ENCODE measurements at places on chromosomes 11 and 22. TPM values are rescaled to one million over a fixed set of nuclear protein-coding genes. Genes with fewer than 3 reads are reported as not detected.

- no peak for DNase-seq
Measured at GRCh38 chr11:71171576-71171975, 80.8 kb downstream of the SHANK2 start.

- no peak for DNase-seq
Measured at GRCh38 chr11:110689306-110689705, 22.9 kb downstream of the ARHGAP20 start.

DNA sequence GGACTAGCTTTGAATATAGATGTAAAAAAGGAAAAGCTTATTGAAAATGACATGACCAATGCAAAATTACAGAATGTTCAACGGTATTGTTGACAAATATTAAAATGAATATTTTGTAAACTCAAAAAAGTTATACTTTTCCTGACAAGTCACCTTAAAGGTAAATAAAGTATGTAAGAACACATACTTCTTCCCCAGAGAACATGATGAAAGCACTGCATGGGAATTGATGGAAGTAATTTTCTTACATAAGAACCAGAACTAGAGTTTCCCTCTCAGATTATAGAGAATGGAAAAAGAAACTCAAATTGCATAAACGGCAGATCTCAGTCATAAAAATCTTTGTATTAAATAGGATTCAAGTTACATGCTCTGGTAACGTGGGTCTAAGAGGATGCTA lies at the start of gene OR4P4:
OR4P4 (plus strand) TSS at position 301 of the 400 bp plus-strand sequence.
- DNase-seq, result no peak

GRCh38 chr11:67704524-67704923 lies 30.1 kb upstream of the ALDH3B2 start:
- DNase-seq, result no peak

- no peak for DNase-seq
Measured at GRCh38 chr11:111520560-111520959, 6.0 kb downstream of the HOATZ start.

Gene KRTAP5-8
- total RNA-seq, result not detected

DNA sequence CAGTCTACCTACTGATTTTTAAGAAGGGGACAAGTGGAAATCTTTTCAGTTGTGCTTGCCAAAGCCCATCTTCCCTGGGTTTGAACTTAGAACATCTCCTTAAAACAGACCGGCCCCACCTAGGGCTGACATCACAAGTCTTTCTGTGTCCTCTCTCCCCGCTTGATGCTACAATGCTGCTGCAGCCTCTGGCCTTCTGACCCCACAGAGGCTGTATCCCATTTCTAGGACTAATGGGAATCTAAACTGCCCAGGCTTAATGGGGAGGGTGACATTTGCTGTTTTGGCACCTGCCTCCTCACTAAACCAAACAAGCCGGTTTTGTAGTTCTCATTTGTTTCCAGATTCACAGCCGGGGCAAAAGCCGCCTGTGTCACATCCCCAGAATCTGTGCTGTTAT lies 121.3 kb upstream of the CADM1 start:
- DNase-seq, result no peak

GRCh38 chr11:119729581-119729927 lies 554 bp upstream of the NECTIN1 start:
- DNase-seq, result no peak

DNA sequence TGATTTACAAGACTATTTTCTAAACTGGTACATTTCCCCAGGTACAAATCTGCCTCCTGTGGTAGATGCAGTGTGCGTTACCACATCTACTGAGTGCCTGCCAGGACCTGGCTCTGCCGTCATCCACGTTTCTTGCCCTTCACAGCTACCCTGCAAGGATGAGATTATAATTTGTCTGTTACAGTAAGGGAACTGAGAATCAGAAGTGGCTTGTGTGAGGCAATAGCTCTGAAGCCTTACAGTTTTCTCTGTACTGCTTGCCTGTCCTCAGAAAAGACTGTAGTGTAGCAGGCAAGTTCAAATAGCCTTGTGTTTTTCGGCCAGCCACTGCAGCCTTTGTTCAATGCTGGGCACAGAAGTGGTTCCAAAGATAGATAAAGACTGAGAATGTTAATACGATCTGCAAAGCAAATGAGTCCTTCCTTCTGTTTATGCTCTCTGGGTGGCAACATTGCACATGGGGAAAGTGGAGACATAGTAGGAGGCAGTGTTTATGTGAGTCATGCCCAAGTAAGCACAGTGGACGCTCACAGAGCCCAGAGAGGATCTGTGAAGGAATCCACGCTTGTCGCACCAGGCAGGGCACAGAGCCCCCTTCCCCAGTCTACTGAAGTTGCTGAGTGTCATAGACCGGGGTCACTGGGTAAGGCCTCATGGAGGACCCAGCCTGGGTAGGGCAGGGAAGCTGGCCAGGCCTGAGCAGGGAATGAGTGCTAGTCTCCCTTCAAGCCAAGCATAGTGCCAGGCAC lies 49.1 kb downstream of the MICAL2 start:
- DNase-seq, result no peak

- DNase-seq, result no peak
Measured at GRCh38 chr11:62687508-62688396, 1.6 kb downstream of the LRRN4CL start.

DNA sequence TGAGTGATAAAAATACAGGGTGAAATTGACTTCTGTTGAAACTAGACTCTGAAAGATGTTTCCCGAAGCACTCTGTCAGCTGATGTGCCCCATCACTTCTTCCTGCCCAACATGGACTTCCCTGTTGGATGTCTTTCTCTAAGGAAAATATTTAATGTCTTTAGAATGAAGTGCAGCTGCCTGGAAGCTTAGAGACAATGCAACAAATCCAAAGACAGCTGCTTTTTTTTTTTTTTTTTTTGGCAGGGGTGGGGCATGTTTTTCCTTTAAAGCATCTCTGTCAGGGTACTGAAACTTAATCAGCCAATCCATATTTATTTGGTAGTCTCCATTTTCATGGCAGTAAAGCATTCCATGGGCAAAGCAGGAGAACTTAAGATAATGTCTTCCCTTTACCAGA lies 5.9 kb downstream of the JAM3 start:
- no peak for DNase-seq

DNA sequence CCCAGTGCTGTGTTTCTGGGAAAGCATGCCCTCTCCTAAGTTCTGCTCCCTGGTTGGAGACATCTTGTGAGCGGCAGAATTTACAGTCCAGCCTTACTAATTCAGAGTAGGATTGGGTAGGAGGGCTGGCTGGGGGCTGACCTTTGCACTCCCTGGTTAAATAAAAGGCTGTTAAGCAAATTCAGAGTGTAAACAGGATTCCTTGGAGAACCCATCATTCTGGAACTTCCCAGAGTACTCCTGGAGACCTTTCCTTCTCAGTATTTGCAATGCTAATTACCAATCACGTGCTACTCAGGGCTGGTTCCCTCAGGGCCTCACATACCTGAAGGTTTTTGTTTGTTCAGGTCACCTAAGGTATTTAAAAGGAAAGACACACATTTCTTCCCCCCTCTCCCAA lies 340.2 kb downstream of the TBC1D22A start:
- no peak for DNase-seq

Gene HEPHL1
- not detected for total RNA-seq

Gene RAB36
- total RNA-seq, result 0.79 TPM

DNA sequence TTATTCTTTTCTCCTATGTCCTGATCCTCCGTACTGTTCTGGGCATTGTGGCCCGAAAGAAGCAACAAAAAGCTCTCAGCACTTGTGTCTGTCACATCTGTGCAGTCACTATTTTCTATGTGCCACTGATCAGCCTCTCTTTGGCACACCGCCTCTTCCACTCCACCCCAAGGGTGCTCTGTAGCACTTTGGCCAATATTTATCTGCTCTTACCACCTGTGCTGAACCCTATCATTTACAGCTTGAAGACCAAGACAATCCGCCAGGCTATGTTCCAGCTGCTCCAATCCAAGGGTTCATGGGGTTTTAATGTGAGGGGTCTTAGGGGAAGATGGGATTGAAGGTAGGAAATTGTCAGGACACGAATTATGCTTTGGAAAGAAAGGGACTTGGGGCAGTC lies 843 bp downstream of the OR51T1 start:
- no peak for DNase-seq

DNA sequence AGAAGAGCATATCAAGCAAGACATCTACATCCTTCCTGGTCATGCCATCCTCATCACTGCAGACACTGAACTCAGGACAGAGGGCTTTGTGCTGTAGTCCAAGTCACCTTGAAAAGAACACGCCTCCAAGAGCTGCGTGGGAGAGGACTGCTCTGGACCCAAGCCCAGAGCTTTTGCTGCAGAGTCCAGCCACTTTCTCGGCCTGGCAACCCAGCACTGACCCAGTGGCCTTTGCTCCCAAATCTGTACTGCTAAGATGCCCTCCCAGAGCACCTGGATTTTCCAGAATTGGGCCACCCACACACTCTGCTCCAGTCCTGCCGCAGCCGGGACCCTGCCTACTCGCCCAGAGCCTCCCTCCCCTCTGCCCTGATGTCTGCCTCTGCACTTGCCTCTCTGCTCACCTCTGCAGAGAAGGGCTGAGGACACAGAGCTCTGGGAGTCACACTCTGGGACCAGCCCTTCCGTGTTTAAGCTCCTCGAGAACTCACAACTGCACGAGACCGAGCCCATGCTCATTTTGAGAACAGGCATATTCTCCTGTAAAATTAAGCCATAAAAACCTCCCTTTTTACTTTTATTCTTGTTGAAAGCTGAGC lies 83.8 kb upstream of the CSNK2A3 start:
- no peak for DNase-seq

DNA sequence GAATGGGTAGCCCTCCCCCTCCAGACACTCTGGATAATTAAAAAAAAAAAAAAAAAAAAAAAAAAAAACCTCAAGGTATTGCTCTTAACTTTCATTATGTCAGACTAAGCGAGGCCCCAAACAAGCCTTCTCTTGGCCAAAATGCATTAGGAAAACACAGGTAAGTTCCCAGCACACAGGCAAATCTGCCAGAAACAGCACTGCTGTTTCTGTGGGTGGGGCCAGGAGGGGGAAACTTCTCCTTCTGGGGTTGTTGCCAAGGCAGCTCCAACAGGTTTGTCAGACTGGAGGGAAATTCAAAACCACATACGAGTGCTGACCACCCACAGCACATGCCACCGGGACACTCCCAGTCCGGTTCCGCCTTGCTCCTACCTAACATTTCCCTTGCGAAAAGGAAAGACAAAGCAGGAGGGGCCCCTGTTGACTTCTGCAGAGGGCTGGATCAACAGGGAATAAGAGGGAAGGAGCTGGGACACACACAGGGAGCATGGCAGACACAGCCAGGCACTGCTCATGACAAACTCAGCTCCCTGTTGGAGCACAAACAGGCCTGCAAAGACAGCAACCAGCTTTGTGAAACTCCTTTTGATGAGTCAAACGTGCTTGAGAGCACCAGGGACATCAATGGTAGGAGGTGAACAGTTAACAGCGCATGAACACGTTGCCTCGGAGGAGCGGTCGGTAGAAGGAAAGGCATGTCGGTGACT lies 55.0 kb downstream of the MYH9 start:
- DNase-seq, result peak; percentile 76

GRCh38 chr22:46286006-46286405 lies 10.7 kb upstream of the GTSE1 start:
- no peak for DNase-seq

Data from activated CD8-positive, alpha-beta T cell treated with anti-CD3 and anti-CD28 coated beads, Interleukin-2, amount 10 ng/mL, durations not matched to agents 7 days and 5 days (primary cell).